ENCODE measurements at places on chromosomes 4 and X.

DNA sequence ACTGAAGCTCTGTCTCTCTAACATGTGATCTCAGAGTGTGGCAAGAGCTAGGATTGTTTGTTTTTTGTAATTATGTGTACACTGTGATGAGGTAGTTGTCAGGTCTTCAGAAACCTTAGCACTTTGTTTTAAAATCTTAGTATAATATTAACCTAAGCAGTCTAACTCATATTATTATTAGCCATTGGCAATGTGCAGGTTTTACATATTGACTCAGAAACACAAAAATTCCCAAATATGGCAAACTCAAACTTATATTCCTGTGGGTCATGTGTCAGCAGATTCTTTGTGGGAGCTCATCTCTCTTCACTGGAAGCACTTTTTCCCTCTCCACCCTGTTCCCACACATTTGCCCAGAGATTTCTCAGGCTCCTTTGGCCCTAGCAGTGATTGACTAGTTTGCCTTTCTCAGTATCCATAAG, 8.2 kb upstream of the PWWP3B start:
- no peak for DNase-seq

GRCh38 chr4:8039290-8039689, 99.6 kb upstream of the AFAP1 start:
- no peak for DNase-seq

DNA sequence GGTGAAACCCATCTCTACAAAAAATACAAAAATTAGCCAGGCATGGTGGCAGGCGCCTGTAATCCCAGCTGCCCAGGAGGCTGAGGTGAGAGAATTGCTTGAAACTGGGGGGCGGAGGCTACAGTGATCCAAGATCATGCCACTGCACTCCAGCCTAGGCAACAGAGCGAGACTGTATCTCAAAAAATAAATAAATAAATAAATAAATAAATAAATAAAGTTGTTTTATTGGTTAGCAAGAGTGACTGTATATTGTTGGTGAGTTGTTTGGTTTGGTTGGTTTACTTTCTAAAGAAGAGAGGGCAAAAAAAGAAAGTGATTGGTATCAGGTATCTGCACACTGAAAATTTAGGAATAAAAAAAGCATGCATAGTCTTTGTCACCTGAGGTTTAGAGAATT, 501.0 kb downstream of the RPA4 start:
- no peak for DNase-seq

- no peak for DNase-seq
Observed at GRCh38 chr4:3240936-3241522, 7.9 kb upstream of the MSANTD1 start.

GRCh38 chr4:6526671-6527091, 48.3 kb upstream of the MAN2B2 start:
- no peak for DNase-seq

GRCh38 chr4:154623436-154623835, 11.0 kb upstream of the FGG start:
- DNase-seq, result no peak

GRCh38 chr4:45944000-45944399, 179.9 kb downstream of the GABRG1 start:
- DNase-seq, result no peak

DNA sequence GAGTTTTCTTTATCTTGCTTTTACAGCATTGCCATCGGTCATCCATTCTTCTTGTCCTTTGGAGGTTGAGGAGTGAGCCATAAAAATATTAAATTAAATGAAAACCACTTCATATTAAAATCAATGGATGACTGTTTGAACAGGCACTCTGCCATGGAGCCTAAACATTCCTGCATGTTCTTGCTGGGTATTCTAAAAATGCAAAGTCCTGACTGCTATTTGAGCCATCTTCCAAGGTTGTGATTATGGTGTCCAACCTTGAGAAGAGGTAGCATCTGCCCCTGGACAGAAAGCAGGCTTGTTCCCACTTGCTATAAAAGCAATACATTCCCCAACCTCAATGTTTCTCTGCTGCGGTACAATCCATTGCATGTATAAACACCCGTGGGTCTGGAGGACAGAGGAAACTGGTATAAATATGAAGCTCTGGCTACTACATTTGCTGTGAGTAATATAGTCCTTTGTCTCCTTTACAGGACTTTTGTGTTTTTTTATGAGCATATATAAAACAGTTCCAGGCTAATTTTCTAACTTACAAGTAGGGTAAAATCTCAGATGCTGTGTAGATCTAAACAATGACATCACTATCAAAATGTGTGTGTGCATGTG, 70.9 kb upstream of the FAT4 start:
- DNase-seq, result no peak

DNA sequence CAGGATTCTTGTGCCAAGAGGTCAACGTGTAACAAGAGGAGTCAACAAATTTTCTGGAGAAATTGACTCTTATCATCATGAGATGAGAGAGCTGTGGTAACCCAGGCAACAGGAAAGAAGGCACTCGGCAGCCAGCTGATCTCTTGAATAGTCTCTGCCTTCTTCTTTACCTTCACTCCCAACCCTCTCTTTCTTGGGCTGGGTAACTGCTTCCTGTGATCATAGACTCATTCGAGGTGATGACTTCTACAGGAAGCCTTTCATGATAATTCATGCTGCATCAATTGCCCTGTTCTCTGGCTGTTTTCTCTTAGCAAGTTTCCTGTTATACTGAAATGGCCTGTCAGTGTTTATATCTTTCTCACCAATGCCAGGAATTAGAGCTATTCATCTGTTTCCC, 70.8 kb upstream of the FSTL5 start:
- DNase-seq, result no peak

DNA sequence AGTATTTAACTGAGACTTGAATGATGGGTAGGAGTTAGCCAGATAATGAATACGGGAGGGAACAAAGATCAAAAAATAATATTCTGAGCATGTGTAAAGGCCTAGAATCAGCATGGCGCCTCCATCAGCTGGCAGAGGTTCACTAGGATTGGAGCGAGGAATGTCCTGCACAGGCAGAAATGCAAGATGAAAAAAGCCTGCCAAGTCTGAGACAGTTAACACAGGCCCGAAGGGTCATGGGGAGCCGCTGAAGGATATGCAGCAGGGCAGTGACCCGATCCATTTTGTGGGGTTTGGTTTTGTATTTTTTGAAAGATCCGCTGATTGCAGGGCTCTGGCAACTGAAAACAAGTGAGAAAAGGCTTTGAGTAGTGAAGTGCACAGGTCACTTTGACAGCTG, 40.1 kb downstream of the SMPX start:
- no peak for DNase-seq

DNA sequence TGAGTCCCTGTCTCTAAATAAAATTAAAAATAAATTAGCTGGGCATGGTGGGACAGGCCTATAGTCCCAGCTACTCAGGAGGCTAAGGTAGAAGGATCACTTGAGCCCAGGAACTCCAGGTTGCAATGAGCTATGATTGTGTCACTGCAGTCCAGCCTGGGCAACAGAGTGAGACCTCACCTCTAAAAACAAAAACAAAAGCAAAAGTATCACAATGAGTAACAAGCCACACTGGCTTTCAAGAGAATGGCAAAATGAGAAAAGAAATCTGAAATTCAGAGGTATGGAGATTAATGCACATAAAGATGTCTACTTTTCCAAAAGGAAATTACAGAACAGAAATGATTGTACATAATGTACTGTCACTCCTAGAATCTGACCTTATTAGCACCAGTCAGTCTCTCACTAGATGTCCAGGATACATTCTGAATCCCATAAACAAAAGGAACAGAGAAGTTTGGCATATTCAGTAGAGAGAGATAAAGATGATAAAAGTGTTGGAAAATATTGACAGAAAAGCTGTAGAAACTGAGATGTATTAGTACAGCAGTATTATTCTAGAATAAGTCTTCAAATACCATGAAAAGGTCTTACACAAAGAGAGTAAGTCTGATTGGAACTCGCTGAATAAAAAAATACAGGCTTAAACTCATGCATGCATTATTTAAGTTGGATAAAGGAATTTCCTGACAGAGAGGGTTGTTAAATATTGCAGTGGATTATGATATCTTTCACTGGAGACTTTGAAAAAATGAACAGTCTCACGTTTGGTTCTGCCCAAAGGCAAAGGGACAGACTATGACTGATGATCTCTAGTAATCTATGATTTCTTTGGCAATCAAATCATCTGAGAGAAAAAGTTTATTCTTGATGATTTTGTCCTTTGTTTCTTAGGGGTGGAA, 102.5 kb downstream of the SH3RF1 start:
- no peak for DNase-seq

- DNase-seq, result no peak
Observed at GRCh38 chr4:173990126-173990868, 293.2 kb downstream of the FBXO8 start.

GRCh38 chrX:14235004-14235403, 205.3 kb upstream of the GEMIN8 start:
- no peak for DNase-seq

DNA sequence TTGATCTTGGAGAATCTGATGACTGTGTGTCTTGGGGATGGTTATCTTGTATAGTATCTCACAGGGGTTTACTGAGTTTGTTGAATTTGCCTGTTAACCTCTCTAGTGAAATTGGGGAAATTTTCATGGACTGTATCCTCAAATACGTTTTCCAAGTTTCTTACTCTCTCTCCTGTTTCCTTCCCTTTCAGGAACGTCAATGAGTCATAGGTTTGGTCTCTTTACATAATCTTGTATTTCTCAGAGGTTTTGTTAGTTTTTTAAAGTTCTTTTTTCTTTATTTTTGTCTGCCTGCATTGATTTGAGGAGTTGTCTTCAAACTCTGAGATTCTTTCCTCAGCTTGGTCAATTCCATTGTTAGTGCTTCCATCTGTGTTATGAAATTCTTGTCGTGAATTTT, 227.7 kb upstream of the GPRIN3 start:
- DNase-seq, result no peak

DNA sequence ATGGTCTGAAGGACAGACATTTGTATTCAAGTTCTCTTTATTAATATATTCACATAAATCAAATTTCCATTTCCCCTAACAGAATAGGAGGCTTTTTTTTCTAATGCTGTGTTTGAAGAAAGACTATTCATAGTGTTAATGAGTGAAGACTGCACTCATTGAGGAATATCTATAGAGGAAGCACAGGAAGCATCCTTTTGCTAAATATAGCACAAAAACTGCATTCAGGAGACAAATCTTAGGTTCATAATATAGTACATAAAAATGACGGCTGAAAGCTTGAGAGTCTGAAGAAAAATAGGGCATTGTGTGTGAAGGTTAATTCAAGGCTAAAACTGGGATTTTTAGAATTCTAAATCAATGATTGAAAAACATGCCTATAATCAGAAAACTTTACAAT, 50.4 kb upstream of the ANKRD50 start:
- no peak for DNase-seq

DNA sequence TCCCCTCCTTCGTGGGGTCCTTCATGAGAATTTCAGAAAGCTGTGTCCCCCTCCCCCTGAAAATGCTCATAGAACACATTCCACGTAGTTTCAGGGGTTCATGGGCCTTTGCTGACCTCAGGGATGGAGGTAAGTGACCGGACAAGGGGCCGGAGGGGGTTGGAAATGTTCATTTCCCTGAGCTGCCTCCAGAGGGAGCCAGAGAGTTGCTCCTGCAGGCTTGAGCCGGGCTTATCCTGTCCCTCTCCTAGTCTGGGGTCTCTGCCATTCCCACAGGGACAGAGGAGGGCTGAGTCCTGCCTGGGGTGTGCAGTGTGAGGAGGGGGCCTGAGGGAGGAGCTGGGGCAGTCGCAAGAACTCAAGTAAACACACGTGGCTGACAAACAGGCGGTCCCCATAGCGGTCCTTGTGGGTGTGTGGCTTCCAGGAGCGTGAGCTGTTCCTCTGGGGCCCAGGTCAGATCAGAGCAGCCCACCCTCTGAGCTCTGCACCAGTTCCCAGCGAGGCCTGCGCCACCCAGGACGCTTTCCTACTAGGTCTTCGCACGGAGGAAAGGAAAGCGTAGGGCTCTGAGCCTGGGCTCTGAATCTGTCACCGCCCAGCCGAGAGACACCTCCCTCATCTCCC, 62.5 kb downstream of the WFS1 start:
- DNase-seq, result no peak

GRCh38 chr4:36349938-36350549, 68.6 kb downstream of the DTHD1 start:
- DNase-seq, result no peak

DNA sequence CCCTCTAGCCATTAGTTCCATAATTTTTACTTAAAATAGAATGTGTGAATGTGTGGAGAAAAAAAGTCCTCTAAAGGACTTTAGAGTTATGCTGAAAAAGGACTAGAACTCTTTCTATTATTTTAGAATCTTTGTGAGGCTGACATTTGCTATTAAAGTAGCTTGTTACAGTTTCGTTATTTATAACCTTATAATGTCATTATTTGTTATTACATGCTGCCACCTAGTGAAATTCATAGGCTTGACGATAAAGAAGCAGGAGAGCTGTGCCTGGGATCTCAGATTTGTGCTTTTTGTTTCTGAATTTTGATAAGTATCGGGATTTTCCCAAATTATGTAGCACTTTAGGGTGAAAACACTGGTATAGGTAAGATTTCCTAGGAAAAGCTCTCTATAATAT, 38.5 kb upstream of the TAPT1 start:
- DNase-seq, result no peak

GRCh38 chr4:120445186-120445585, 378.5 kb upstream of the MAD2L1 start:
- no peak for DNase-seq

DNA sequence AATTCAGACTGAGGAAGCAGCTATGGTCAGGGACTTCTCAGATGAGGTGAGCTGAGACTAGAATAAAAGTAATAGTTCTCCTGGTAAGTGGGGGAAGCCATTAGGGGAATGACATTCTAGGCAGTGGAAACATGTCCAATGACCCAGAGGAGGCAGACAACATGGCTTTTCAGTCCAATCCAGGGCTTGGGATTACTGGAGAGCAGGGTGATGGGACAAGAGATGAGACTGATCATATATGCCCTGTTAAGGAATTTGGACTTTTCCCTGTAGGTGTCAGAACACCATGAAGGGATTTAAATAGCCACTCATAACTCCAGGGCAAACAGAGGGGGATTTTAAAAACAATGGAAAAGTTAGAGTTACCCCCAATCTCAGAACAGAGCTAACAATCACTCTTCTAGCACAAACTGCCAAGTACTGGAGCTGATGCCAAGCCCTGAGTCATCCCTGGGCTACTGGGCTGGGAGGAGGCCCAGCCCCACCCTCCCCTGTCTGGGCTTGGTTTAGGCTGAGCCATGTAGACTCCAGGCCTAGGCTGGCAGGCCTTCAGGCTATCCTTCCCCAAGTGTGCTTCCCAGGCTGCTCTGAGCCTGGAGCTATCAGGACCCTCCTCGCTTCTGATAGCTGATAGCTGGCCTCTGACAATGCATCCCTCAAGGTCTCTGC, 22.7 kb upstream of the MSN start:
- DNase-seq, result no peak

- DNase-seq, result no peak
Observed at GRCh38 chr4:144647590-144647989, 1.6 kb downstream of the HHIP start.

- DNase-seq, result no peak
Observed at GRCh38 chrX:148672517-148672916, 172.1 kb downstream of the AFF2 start.

DNA sequence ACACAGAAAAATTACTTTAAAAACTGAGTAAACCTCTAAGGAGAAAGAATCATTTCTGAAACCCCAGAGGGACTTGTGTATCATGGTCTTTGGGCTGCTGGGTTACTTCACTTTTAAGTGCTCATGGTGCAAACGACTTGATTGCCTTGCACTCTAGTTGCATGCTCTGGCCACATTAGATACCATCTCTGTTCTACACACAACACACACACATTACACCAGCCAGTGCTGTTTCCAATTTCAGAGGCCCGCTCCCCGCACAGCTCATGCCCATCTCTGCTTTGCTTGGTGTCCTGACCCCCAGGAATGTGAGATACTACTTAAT, 2.1 kb downstream of the PPP3CA start:
- no peak for DNase-seq
